ENCODE measurements at places on chromosomes 1 and 21. TPM values are rescaled to one million over a fixed set of nuclear protein-coding genes. Genes with fewer than 3 reads are reported as not detected.

The PROX1 gene
- 0.07 TPM for total RNA-seq

The PROK1 gene
- not detected for total RNA-seq

The PCAT6 gene
- 3.1 TPM for total RNA-seq

The SPRR2E gene
- total RNA-seq = not detected

The PGLYRP3 gene
- total RNA-seq = not detected

The KDF1 gene
- not detected for total RNA-seq

Measured in A549 treated with DMSO at 1 μM for 4 hours (cell line).